ENCODE measurements at places on chromosomes 12 and 14.

DNA sequence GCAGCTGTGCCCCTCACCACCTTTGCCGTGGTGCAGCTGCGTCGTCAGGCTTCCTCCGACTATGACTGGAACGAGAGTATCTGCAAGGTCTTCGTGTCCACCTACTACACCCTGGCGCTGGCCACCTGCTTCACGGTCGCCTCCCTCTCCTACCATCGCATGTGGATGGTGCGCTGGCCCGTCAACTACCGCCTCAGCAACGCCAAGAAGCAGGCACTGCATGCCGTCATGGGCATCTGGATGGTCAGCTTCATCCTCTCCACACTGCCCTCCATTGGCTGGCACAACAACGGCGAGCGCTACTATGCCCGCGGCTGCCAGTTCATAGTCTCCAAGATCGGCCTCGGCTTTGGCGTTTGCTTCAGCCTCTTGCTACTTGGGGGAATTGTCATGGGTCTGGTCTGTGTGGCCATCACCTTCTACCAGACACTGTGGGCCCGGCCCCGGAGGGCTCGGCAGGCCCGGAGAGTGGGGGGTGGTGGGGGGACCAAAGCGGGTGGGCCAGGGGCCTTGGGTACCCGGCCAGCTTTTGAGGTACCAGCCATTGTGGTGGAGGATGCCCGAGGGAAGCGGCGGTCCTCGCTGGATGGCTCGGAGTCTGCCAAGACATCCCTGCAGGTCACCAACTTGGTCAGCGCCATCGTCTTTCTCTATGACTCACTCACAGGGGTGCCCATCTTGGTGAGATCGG, 2.6 kb downstream of the GPR162 start:
- no peak for DNase-seq

- DNase-seq = no peak
These were observed 3.9 kb upstream of the KRT79 start for GRCh38 chr12:52837781-52838608.

DNA sequence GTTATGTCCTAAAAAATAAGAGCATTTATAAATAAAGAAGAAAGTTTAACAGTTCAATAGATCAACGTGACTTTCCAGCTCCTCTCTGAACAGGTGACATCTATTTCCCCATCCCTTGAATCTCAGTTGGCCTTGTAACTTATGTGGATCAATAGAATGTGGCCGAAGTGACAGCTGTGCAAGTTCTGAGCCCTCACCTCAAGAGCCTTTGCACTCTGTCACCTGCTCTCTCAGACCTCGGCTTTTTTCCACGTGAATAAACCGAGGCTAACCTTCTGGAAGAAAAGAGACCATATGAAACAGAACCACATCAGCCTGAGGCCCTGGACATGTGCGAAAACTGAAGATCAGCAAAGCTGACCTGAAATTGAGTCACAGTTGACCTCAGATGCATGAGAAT, 253.0 kb downstream of the DAD1 start:
- DNase-seq = no peak

- DNase-seq = peak; percentile 67
These were observed 62.5 kb downstream of the DRAM1 start for GRCh38 chr12:101939856-101940265.

DNA sequence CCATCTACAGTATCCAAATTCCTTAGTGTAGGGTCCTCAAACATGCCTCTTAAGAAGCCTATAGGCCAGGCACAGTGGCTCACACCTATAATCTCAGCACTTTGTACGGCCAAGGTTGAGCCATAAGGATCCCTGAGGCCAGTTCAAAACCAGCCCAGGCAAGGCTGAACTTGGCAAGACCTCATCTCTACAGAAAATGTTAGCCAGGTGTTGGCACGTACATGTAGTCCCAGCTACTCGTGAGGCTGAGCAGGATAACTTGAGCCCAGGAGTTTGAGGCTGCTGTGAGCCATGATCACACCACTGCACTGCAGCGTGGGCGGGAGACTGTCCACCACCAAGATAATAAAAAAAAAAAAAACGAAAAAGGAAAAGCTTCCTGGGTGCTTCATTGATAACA, 6.8 kb downstream of the CCDC59 start:
- no peak for DNase-seq

DNA sequence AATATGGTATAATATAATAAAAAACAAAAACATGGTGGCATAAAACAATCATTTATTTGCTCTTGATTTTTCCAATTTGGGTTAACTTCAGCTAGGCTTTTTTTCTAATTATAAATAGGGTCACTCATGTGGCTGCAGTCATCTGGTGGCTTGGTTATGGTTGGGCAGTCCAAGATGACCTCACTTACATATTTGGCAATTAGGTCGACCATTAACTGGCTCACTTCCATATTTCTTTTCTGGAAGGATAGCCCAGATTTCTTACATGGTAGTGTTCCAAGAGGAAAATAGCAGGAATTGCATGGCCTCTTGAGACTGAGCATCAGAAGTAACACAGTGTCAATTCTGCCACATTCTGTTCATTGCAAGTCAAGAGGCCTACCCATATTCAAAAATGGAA, 153.4 kb downstream of the FUT8 start:
- no peak for DNase-seq

DNA sequence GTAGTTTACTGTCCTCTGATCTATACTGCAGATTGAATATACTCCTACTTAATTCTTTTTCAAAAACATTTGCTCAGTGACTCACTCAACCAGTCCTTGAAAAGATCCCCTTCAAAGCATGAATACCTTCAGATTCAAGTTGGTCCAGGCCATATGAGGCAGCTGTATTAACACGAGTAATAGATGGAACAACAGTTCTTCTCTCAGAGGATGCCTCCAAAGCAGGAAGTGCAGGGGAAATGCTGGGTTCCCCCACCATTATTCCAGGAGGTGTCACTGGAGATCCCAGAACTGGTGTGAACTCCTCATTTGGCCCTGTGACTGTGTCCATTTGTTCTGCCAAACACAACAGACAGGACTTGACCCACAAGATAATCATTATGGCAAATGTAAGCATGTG, 20.6 kb downstream of the ARMH4 start:
- no peak for DNase-seq

DNA sequence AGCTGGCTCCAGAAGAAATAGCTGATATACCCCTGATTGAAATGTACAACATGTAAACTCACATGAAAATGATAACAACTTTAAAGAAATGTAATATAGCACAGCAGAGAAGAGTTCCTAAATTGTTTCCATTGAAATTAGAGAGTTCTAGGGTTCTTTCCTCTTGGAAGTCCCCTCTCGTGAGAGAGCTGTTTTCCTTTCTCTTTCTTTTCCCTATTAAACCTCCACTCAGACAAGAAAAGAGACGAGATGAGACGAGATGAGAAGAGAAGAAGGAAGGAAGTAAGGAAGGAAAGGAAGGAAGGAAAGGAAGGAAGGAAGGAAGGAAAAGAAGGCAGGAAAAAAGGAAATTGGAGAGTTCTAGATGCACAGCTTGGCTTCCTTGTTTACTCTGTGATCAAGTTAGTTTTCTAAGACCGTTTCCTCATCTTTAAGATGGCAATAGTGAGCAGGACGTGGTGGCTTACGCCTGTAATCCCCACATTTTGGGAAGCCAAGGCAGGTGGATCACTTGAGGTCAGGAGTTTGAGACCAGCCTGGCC, 11.9 kb downstream of the DRAM1 start:
- DNase-seq = no peak

DNA sequence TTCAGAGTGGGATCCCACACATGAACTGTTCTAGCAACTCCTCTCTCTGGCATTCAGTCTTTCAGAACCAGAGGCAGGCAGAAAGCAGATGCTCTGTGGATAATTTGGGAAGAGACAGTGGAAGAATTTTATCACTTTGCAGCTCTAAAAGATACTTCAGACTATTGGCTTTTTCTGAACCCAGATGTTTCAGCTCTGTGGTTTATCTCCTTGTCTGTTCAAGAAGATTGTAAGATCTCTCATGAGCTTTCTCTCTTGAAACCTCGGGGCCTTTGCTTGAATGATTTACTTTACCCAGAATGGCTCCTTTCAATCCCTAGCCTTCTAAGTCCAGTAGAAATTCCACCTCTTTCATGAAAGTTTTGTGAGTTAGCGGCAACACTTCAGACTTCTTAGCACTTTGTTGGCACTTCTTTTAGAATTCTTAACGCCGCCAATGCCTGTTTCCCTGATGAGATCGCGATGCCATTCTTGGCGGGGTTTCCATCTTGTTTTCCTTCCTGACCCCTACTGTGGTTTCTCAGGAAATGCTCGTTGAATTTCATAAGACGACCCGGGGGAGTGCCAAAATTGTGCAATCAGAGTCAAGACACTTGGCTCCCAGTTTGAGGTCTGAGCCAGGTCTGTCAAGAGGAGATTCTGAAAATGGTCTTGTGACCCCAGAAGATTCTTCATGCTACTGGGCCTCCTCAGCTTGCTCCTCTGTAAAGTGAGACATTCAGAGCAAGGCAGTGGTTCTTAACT, 107.0 kb upstream of the PRICKLE1 start:
- DNase-seq = peak; percentile 30

DNA sequence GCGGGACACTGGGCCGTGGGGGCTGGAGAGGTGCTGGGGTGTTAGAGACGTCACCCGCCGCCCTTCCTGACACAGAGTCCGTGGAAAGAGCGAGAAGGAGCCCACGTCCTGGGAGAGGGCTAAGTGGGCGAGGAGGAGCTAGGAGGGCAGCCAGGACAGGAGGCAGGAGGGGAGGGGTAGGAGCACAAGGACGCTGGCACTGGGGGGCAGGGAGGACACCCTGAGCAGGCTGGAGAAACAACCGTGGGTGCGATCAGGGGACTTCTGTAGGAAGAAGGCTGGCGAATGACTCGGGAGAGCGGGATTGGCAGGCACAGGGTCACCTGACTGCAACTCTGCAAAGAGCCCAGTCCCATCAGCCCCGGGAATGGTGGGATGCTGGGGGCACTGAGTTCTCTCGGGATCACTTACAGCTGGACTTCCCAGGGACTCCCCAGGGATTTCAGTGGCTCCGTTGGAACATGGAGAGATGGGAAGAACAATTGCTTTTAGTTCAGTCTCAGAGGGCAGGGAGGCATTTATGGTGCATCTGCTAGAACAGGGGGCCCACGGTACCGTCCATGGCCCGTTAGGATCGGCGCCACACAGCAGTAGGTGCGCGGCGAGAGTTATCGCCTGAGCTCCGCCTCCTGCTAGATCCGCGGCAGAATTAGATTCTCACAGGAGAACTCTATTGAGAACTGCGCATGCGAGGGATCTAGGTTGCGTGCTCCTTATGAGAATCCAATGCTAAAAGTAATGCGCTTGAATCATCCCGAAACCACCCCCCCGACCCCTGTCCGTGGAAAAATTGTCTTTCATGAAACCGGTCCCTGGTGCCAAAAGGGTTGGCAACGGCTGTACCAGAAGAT, 24.3 kb downstream of the UBR7 start:
- no peak for DNase-seq

GRCh38 chr14:55327179-55327578, 56.0 kb downstream of the FBXO34 start:
- DNase-seq = no peak

- DNase-seq = peak; percentile 14
These were observed 294.4 kb downstream of the AKAP6 start for GRCh38 chr14:32623300-32624093.

DNA sequence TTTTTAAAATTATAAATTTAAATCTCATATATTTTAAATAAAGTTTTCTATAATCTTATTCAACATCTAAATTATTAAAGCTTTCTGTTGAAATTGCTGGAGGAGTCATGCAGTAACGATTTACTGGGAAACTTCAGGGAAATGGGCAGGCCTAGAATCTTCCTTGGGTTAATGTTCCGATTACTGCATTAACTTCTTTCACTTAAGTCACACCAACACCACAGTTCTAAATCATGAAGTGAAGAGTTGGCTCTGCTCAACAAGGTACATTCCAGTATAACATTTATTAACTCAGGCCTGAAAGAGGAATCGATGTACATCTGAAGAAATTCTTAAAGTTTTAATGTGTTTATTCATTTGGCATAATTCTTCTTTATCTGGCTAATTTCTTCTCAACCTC, 244.3 kb downstream of the CCER1 start:
- DNase-seq = no peak

DNA sequence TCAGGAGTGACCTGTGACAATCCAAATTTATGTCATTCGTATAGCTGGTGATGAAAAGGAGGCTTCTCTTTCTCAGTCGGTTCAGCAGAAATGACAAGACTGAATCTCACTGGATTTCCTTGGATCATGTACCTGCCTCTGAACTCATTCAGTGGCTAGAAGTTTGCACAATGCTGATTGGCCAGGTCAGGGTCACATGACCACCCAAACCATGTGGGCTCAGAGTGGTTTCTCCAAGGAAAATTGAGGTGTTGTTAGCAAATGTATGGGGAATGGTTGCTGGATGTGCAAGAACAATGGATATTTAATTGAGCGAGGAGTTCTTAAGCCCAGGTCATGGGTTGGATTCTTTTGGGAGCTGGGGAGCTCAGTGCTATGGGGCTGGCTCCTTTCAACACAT, 227.5 kb downstream of the AACS start:
- DNase-seq = no peak

- DNase-seq = no peak
These were observed 79.1 kb upstream of the ATP2B1 start for GRCh38 chr12:89787763-89788162.

GRCh38 chr12:79055926-79056674, 191.5 kb downstream of the SYT1 start:
- peak; percentile 37 for DNase-seq

GRCh38 chr14:31090883-31091764, 64.9 kb upstream of the STRN3 start:
- peak; percentile 90 for DNase-seq

- DNase-seq = no peak
These were observed 2.8 kb upstream of the TMEM229B start for GRCh38 chr14:67491285-67491684.

GRCh38 chr12:74889073-74889472, 320.6 kb downstream of the KCNC2 start:
- DNase-seq = no peak

- DNase-seq = no peak
These were observed 149.0 kb downstream of the NAV3 start for GRCh38 chr12:77979597-77980250.

- no peak for DNase-seq
These were observed 22.5 kb upstream of the PCNX1 start for GRCh38 chr14:70884595-70885342.

DNA sequence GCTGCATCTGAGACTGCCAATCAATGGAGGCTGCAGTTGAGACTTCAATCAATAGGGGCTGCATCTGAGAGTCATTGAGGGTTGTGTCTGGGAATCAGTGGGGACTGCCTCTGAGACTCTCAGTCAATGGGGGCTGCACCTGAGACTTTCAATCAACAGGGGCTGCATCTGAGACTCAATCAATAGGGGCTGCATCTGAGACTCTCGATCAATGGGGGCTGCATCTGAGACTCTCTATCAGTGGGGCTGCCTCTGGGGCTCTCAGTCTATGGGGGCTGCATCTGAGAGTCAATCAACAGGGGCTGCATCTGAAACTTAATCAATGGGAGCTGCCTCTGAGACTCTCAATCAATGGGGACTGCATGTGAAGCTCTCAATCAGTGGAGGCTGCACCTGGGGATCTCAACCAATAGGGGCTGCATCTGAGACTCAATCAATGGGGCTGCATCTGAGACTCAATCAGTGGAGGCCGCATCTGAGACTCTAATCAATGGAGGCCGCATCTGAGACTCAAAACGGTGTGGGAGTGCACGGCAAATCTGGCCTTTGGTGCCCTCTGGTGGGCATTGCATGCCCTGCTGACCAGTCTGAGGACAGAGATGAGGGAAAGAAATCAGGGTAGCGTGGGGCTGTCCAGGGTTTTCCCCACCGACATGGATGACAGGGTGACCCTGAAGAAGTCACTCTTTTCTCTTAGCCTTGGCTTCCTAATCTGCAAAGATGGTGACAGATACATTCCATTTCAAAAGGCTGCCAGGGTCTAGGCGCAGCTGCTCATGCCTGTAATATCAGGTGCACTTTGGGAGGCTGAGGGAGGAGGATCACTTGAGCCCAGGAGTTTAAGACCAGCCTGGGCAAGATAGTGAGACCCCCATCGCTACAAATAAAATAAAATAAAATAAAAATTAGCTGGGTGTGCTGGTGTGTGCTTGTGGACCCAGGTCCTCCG, 41.3 kb upstream of the EIF5 start:
- DNase-seq = peak; percentile 32

All from H4 (cell line).